ENCODE measurements at places on chromosomes 5 and 9.

- no peak for DNase-seq
Observed at GRCh38 chr9:113477058-113477457, 13.5 kb downstream of the RGS3 start.

DNA sequence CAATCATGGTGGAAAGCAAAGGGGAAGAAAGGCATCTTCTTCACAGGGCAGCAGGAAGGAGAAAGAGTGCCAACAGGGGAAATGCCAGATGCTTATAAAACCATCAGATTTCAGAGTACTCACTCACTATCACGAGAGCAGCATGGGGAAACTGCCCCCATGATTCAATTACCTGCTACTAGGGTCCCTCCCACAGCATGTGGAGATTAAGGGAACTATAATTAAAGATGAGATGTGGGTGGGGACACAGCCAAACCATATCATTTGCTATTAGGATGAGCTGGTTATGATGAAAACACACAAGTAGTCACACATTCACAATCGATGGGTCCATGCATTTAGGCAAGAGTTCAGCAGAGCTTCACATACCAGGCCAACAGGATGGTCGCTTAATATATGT, 469.0 kb downstream of the PDE4D start:
- no peak for DNase-seq

GRCh38 chr5:88761939-88762338, 121.0 kb downstream of the MEF2C start:
- no peak for DNase-seq

DNA sequence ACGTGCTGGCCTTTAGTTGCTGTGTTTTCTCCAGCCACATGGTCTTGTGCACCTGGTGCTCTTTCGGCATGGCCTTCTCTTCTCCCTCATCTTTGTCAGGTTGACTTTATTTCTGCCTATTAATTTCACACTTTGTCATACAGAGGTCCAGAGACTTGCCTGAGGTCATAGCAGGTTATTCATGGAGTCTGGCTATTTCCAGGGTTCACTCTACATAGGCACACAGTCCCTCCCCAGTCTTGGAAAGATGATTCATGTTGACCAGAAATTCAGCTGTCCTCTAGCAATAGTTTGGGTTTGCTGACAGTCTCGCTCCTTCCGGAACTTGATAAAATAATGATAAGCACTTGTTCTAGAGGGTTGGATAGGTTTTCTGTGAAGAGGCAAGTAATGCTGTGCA, 81.6 kb downstream of the ARHGAP26 start:
- DNase-seq = no peak

DNA sequence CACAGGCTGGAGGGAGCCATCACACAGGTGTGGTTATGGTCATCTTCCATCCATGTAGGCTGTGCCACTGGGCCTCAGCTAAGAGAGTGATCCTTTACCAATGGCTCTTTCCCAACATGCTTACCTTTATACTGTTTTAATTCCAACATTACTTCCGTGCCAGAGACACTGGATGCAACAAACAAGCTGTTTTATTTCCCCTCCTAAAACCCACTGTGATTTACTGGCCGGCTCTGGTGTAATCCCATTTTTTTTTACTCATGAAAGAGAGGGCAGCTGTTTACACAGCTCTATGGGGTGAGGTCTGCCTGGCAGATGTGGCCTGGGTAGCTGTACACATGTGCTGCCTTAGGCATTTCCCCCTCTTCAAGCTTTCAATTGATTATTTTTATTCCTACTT, 58.5 kb downstream of the MACROH2A1 start:
- no peak for DNase-seq

GRCh38 chr9:35858458-35858857, 11.7 kb downstream of the OR13J1 start:
- DNase-seq = no peak

DNA sequence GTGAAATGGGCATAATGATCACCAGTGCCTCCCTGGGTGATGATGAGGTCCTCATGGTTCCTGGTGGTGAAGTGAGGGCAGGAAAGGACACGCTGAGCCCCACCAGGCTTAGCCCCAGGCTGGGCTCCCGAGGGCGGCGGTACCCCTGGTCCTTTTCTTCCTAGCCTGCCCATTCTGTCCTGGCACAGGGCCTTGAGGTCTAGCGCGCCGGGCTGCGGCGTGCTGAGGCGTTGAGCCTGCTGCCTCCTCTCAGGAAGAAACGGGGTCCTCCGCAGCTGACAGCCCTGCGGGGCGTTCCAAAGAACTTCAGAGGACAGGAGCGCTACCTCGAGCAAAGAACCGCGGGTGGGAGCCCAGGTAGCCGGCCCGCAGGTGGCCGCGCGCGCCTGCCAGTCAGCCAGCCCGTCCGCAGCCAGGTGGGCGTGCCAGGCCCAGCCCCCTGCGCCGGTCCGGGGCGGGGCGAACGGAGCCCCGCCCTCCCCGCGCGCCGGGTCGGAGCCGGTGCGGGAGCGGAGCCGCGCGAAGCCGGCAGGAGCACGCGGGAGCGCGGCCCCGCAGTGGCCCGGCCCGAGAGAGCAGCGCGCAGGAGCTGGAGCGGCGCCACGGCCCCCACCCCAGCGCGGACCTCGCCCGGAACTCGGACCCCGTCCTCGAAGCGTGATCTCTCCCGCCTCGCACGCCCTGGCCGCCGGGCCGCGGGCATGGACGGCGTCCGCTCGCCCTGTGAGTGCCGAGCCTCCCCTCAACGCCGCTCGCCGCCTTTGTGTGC, at the start of gene WNK2:
Gene WNK2, plus strand, starts transcription at position 477 of the 769 bp plus-strand sequence. CDS start 791 bp downstream, outside the sequence.
- peak; percentile 40 for DNase-seq

GRCh38 chr5:1593903-1594356, 70.2 kb upstream of the LPCAT1 start:
- DNase-seq = no peak

- no peak for DNase-seq
Observed at GRCh38 chr9:34311499-34312185, 17.4 kb downstream of the KIF24 start.

DNA sequence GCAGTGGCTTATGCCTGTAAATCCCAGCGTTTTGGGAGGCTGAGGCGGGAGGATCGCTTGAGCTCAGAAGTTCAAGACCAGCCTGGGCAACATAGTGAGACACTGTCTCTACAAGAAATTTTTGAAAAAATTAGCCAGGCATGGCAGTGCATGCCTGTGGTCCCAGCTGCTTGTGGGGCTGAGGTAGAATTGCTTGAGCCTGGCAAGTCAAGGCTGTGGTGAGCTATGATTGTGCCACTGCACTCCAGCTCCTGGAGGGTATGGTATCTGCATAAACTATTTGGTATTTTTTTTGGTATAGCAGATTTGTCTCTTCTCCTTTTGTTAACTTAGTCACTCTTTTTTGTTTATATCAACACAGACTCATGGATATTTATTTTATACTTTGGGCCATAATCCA, 61.5 kb upstream of the TEX48 start:
- DNase-seq = no peak

DNA sequence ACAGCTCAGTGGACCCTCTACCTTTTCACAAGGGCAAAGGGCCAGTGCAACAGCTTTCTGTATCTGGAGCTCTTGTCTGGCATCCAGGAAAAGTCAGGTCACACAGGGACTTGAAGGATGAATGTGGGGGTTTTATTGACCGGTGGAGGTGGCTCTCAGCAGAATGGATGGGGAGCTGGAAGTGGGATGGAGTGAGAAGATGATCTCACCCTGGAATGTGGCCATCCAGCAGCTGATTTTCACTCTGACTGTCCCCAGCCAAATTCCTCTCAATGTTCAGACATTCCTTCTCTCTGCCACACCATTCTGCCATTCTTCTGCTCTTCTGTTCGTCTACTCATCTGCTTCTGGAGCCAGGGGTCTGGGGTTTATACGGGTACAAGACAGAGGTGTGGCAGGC, 1119.9 kb downstream of the TAF11L14 start:
- no peak for DNase-seq

GRCh38 chr9:129586685-129587084, 34.2 kb downstream of the C9orf50 start:
- no peak for DNase-seq

DNA sequence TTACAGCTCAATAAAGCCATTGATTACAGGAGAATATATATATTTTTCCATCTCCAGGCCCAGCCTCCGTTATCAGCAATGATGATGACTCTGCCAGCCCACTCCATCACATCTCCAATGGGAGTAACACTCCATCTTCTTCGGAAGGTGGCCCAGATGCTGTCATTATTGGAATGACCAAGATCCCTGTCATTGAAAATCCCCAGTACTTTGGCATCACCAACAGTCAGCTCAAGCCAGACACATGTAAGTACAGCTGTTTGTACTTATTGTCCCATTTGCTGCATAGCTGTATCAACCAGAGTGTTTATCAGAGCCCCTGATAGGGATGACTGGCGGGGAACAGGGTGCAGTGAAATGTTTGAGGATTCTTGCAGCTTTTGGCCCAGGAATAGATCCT, 197.7 kb downstream of the NTRK2 start:
- no peak for DNase-seq

DNA sequence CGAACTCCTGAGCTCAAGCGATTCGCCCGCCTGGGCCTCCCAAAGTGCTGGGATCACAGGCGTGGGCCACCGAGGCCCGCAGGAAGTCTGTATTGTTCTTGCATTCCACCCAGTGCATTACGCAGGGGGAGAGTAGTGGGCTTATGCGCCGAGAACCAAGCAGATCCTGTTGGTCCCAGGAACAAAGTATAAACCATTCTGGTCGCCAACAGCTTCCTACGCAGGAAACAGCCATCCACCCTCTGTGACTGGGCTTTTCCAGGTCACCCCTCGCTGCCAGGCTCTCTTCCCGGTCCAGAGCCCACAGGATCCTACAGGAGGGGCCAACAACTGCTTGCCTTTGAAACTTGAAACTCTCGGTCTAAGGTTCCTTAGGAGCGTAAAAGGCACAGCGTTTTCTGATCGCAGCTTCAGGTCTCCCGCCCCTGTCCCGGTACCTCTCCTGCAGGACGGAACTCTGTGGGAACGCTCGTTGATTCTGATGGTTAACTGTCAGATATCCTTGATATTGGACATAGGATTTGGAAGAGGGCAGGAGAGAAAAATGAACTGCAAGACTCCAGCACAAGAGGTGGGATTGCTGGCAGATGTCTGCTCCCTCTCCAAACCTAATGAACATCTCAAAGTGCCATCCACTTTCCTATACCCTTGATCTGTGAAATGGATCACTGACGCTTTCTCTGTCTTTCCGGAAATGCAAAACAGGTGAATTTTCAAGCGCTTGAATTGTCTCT, 4.2 kb upstream of the ANXA2R start:
- DNase-seq = no peak

DNA sequence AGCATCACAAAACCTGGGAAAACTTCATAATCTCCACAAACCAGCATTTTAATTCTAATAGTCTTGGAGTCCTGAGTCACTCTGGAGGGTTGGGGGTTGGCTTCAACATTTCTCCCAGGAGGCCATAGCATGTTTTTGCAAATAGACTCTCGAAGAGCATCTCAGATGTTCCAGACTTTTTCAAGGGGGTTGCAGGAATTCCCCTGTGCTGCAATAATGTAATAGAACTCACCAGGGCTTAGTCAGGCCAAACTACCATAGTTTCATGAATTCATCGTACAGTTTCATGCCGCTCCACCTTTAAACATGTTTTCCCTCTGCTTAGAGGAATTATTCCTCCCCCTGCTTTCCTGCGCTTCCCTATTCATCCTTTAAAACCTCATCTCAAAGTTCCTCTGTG, 499.5 kb upstream of the KLF4 start:
- DNase-seq = no peak

- no peak for DNase-seq
Observed at GRCh38 chr5:127647361-127647958, 1.4 kb upstream of the CTXN3 start.

DNA sequence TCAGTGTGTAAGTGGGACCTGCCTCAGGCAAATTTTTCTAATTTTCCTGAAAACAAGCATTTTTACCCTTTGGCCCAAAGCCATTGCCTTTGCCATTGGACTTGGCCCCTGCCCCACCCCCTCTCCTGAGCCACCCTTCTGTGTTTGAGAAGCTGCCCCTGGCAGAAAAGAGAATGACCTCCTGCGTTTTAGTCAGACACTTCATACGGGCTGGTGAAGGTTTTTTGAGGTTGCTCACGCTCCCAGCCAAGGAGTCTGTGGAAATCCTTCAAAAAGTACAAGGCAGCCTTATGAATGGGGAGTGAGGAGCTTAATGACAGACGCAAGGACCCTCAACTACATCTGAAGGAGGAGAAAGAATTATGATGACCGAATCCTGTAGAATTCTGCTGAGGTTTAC, 308.9 kb downstream of the SLIT3 start:
- no peak for DNase-seq

DNA sequence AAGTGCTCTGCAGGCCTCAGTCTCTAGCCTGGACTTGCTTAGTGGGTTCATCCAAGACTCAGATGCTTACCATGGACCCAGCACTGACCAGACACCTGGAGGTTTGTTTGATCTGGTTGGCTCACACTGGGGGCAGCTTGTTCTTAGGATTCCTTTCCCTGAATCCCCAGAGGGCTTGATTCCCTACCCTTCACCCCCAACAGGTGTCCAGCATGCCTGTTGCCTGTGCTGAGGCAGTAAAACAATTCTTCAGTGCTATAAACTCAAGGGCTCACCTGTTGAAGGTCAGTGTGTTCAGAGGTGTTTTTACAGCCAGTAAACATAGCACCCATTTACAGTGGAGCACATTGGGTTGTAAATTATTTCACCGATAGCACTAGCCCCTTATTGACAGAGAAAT, 123.8 kb upstream of the KLF4 start:
- DNase-seq = no peak

- no peak for DNase-seq
Observed at GRCh38 chr5:54772684-54773083, 212.7 kb downstream of the ESM1 start.

GRCh38 chr9:111429175-111429574, 55.0 kb downstream of the ECPAS start:
- DNase-seq = no peak

DNA sequence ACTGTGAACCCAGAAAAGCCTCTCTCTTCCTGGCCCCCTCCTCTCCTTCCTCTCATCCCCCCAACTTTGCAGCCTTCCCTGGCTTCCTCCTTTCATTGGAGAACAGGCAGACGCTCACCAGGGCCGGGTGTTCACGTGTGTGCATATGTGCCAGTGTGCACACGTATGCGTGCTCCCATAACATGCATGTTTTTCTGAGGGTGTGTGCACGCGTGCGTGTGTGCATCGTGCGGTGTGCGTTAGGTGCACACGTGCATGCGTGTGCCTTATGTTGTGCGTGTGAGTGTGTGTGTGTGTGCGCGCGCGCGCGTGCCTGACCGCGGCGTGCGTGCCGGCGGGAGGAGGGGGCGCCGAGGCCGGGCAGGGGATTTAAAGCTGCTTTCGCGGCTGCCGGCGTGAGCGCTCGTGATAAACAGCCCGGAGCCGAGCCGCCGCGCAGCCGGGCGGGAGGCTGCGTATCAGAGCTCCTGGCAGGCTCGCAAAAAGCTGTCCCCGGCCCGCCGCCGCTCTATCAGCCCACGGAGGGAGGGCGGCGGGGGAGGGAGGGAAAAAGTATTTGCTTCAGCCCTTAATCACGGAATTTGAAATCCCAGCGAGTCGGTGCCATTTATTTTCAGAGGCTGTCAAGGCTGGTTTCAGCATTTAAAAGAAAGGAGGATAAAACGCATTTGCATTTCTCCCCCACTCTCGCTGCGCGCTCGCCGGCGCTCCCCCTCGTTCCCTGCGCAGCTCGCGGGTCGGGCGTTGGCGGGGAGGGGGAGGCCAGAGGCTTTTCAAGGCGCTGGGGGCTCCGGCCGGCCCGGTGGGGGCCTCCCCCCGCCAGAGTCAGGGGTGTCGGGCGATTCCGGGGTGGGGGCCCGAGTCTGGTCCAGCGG, 183.9 kb downstream of the C9orf50 start:
- no peak for DNase-seq
